ENCODE measurements at places on chromosomes 11 and 22. TPM values are rescaled to one million over a fixed set of nuclear protein-coding genes. Genes with fewer than 3 reads are reported as not detected.

Gene KDM4E
- polyA plus RNA-seq, result not detected

Gene IL17REL
- polyA plus RNA-seq, result not detected

Gene LARGE2
- polyA plus RNA-seq, result 45.8 TPM

Gene BRSK2
- polyA plus RNA-seq, result 1.1 TPM

Gene SCUBE2
- 0.84 TPM for polyA plus RNA-seq

Gene SHANK2
- 4.4 TPM for polyA plus RNA-seq

Gene VPREB3
- polyA plus RNA-seq, result 0.98 TPM

Gene TTC9C
- 31.1 TPM for polyA plus RNA-seq

Gene MISFA
- polyA plus RNA-seq, result 1.4 TPM

Gene PDE2A
- polyA plus RNA-seq, result 6.9 TPM

Gene TSGA10IP
- not detected for polyA plus RNA-seq

Gene RBMXL2
- polyA plus RNA-seq, result not detected

Gene SREBF2
- polyA plus RNA-seq, result 76.4 TPM

Gene APOA5
- not detected for polyA plus RNA-seq

Gene KCNE3
- polyA plus RNA-seq, result 1.7 TPM

Gene SLC22A6
- polyA plus RNA-seq, result not detected

Gene KRTAP5-9
- 0.28 TPM for polyA plus RNA-seq

Gene FJX1
- 5.0 TPM for polyA plus RNA-seq

Gene SLC5A4
- 0.12 TPM for polyA plus RNA-seq

Gene TEX12
- polyA plus RNA-seq, result 0.12 TPM

Gene TCN1
- polyA plus RNA-seq, result 10.9 TPM

Gene LYVE1
- 6.2 TPM for polyA plus RNA-seq

Gene CTSW
- 1.3 TPM for polyA plus RNA-seq

Gene TEX54
- polyA plus RNA-seq, result not detected

Gene OR10D3
- polyA plus RNA-seq, result not detected

Gene OR6T1
- not detected for polyA plus RNA-seq

Gene TTLL8
- polyA plus RNA-seq, result not detected

Gene CLCF1
- polyA plus RNA-seq, result 1.4 TPM

Gene TCF20
- polyA plus RNA-seq, result 14.5 TPM

Gene SMC1B
- polyA plus RNA-seq, result not detected

All from esophagus (tissue), 2 donors.